Omental fat pad (tissue), 4 donors: ENCODE measurements at places on chromosomes 7 and 10. TPM values are rescaled to one million over a fixed set of nuclear protein-coding genes. Genes with fewer than 3 reads are reported as not detected.

MYL10 gene
- total RNA-seq, result not detected

ZNF107 gene
- 2.2 TPM for total RNA-seq

PTPRN2 gene
- total RNA-seq, result 2.8 TPM

ITPRID1 gene
- total RNA-seq, result not detected

ASZ1 gene
- total RNA-seq, result not detected

RSPH10B2 gene
- total RNA-seq, result not detected

COL1A2 gene
- total RNA-seq, result 155 TPM

SLC13A1 gene
- not detected for total RNA-seq

ACSM6 gene
- total RNA-seq, result not detected
